Uterus (tissue), 4 donors: ENCODE measurements at places on chromosomes 1 and 21. TPM values are rescaled to one million over a fixed set of nuclear protein-coding genes. Genes with fewer than 3 reads are reported as not detected.

The PRDM16 gene
- 0.26 TPM for total RNA-seq

The TRIM67 gene
- 1.1 TPM for total RNA-seq

The ODF2L gene
- 26.5 TPM for total RNA-seq

The TMEM61 gene
- total RNA-seq = not detected

The EPB41 gene
- 55.8 TPM for total RNA-seq

The CYP2J2 gene
- total RNA-seq = not detected

The ALPL gene
- 6.4 TPM for total RNA-seq

The RNF187 gene
- 84.1 TPM for total RNA-seq

The RAP1GAP gene
- 0.18 TPM for total RNA-seq

The C1orf105 gene
- total RNA-seq = not detected

The GJA8 gene
- not detected for total RNA-seq

The SPATA6 gene
- total RNA-seq = 27.4 TPM

The OR10Z1 gene
- not detected for total RNA-seq

The CYP4A22 gene
- not detected for total RNA-seq

The UBAP2L gene
- 85.1 TPM for total RNA-seq

The ATF6 gene
- 36.4 TPM for total RNA-seq

The THEM4 gene
- 56.4 TPM for total RNA-seq

The TGFBR3 gene
- total RNA-seq = 170 TPM

The GOLT1A gene
- total RNA-seq = not detected

The CTPS1 gene
- total RNA-seq = 33.3 TPM

The TMEM240 gene
- total RNA-seq = 16.3 TPM

The SHE gene
- total RNA-seq = 44.5 TPM

The AIM2 gene
- not detected for total RNA-seq

The IKBKE gene
- total RNA-seq = 1.5 TPM

The CYP4A11 gene
- 1.0 TPM for total RNA-seq

The ITGB2 gene
- 20.2 TPM for total RNA-seq

The NFIA gene
- total RNA-seq = 116 TPM

The SLC45A3 gene
- 4.1 TPM for total RNA-seq

The TNFRSF1B gene
- 8.8 TPM for total RNA-seq

The KCNK2 gene
- 3.8 TPM for total RNA-seq

The LENEP gene
- 0.83 TPM for total RNA-seq

The OR2M2 gene
- total RNA-seq = not detected

The MR1 gene
- 17.3 TPM for total RNA-seq

The TCHH gene
- total RNA-seq = not detected

The MAGI3 gene
- 23.0 TPM for total RNA-seq

The PPIAL4G gene
- 0.12 TPM for total RNA-seq

The SPRR1B gene
- total RNA-seq = not detected

The ZNF648 gene
- total RNA-seq = 1.8 TPM

The LMOD1 gene
- total RNA-seq = 103 TPM
